Dermis blood vessel endothelial cell (primary cell): ENCODE measurements at places on chromosomes 1 and 21. TPM values are rescaled to one million over a fixed set of nuclear protein-coding genes. Genes with fewer than 3 reads are reported as not detected.

DNA sequence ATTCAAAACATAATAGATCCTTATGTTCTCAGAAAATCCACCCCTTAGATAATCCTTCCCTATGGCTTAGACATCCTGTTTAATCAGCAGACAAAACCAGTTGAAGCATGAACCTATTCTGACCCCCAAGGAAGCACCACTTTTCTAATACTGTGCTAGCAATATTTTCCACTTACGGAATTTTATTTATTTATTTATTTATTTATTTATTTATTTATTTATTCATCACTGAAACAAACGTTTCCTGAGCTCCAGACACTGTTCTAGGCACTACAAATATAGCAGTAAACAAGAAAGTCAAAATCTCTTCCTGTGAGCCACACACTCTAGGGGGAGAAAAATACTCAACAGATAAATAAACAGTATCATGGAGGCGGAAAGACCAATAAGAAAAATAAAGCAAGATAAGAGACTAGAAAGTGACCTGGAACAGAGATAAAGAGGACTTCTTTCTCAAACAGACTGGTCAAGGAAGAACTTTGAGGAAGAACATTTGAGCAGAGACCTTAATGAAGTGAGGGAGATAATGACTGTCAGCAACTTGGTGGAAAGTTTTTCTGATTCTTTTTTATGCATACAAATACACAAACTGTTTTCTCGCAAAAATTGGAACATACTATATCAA, 145.5 kb upstream of the POGK start:
- no peak for DNase-seq

- no peak for DNase-seq
These were observed 3.6 kb downstream of the ACKR1 start for GRCh38 chr1:159208175-159208825.

The S100A14 gene
- 0.42 and 0.68 TPM in 2 replicates for total RNA-seq

DNA sequence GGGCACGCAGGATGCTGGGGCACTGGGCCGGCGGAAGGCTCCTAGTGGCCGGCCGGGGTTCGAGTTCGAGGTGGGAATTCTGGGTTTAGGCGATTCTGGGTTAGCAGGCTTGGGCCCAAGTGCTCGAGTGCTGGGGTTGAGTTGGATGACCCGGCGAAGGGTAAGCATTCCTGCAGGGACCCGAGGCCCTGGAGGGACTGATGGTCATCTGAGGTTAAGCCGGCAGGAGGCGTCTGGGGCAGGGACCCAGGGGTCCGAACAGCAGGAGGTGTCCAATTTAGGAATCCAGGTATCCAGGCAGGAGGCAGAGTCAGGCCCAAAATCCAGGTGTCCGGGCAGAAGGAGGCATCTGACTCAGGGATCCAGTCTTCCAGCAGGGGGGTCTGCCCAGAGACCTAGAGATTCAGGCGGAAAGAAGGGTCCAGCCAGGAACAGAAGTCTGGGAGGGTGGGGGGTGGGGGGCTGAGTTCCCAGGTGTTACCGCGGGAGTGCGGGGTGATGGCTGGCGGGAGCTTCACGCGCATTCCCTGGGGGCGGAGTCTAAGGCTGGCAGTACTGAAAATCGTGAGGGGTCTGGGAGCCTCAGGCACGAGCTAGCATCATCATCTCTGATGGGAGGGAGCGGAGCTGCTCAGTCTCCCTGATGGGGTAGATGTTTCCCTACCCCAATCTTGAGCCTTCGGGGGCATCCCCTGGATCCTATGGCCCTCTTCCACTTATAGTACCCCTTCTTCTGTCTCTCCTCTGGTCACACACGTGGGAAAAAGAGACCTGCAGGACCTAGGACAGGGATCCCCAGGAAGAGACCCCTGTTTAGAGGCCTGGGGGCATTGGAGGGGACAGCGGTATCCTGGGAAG, 585 bp downstream of the GPR3 start:
- no peak for DNase-seq
